Left renal pelvis (tissue), 4 donors: ENCODE measurements at places on chromosomes 3 and 15. TPM values are rescaled to one million over a fixed set of nuclear protein-coding genes. Genes with fewer than 3 reads are reported as not detected.

DNA sequence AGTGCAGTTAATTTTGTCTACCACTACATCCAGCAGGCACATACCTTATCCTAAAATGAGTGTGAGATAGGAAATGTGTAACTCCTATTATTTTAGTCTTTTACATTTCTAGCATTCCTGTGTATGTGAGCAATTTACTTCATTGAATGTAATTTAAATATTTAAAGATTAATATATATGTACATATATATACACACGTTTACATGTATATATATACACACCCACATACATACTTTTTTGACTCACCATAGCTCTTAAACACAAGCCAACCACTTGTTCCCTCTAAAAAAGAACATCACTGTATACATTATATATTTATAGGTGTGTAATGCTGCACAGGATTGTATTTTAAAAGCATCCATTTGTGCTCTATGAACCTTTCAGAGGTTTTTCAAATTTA is 425.6 kb upstream of the NECTIN3 start:
- no peak for DNase-seq

The CISH gene
- 31.0 TPM for polyA plus RNA-seq

The SHF gene
- polyA plus RNA-seq, result 17.5 TPM

The MYZAP gene
- 8.5 TPM for polyA plus RNA-seq

DNA sequence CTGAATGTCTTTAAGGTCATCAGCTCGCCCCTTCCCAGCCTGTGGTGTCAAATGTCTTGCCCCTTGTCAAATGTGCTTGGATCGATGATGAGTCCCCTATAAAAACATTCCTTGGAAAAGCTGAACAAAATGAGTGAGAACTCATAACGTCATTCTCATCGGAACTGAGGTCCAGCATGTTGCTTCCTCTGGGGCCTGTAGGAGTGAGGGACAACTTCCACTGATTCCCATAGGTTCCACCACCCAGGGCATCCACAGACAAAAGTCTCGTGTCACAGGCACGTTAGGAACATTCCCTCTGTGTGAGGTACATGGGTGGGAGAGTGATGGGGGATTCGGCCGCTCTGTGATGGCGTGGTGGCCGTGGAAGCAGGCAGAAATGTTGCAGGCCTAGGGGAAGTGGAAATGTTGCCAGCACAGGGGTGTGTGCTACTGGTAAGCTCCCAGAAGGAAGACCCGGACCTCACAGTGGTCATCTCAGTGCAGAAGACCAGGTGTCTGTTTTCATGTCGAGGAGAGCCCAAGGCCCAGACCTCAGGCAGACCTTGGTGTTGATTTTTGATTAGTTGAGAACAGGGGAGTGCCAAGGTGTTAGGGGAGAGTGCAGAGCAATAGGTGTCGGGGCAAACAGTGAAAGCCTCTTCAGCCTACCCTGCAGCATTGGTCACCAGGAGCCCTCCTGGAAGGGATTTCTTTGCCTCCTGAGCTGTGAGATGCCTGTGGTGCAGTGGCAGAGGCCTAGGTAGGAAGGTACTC is 96.8 kb downstream of the SNRPN start:
- DNase-seq, result no peak

DNA sequence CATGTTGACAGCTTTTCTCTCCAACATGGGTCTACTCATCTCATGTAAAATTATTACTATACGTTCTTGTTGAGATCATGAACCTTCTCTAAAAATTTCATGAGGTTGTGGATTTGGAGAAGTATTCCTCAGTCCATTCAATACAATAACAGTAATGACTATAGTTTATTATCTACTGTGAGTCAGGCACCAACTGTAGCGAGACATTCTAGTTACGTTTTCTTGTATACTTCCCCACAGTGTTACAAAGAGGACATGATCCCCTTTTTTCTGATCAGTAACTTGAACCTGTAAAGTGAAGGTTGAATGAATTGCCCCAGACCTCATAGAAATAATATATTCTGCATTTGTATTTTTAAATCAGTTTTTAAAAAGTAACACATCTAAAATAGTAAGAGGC is 76.4 kb downstream of the AKAP13 start:
- no peak for DNase-seq

DNA sequence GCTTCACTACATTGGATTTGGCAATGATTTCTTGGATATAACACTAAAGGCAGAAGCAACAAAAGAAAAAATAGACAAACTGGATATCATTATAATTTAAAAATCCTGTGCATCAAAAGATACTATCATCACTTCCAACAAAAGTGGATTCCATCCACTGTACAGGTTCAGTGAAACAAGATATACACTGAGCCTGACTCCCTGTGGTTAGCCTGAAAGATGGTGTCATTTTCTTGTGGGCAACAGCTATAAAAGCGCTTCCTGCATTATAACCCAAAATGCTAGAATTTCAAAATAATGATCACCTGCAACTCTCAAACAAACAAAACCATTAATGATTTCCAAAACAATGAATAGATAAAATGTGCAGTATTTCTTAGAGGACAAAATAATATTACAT is 39.6 kb upstream of the TBC1D23 start:
- no peak for DNase-seq

The FETUB gene
- polyA plus RNA-seq, result 0.22 TPM

DNA sequence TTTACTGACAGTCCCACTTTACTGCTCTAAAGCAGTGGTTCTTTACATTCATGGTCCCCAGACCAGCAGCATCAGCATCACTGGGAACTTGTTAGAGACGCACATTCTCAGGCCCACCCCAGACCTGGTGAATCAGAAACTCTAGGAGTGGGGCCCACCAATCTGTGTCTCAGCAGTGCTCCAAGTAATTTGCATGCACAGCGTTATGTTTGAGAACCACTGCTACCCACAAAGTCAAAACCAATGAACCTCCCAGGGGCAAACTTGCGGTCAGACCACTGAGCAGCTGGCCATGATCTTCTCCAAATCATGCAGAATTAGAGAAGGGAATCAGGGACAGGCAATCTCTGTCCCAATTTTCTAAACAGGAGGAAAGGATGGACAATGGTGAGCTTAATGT is 58.5 kb downstream of the ST8SIA2 start:
- no peak for DNase-seq

DNA sequence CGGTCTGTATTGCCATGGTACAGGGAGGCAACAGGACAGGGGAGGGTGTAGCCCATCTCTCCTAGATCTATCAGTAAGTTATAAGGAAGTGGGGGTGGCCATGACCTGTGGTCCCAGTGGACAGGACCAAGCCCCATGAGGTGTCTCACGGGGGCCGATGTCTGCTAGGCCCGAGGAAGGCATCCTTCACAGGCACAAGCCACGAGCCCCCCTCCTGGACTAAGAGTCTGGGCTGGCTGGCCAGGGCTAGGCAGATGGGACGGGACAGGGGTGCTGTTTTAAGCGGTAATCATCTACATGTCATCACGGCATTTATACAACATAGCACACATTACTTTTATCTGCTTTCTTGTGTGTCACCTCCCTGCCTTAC is 2.6 kb upstream of the TBC1D2B start:
- DNase-seq, result no peak

DNA sequence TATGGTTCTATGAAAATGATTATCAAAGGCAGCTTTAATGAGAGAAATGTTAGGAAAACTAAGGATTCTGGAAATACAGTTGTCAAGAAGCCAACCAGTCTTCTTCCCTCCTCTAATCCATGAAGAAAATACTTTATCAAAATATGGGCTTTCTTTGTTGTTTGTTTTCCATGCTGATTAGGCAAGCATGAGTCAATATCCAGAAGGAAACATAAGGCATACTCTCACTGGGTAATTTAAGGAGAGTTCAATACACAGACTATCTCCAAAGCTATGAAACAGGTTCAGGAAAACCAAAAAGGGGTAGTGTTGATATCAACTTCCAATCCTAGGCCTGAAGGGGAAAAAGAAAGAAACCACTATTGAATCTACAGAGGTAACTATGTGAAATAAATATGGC is 68.7 kb upstream of the CMC1 start:
- no peak for DNase-seq

- DNase-seq, result no peak
Observed at GRCh38 chr15:62488387-62488786, 323.3 kb upstream of the C2CD4B start.

The SLC28A1 gene
- polyA plus RNA-seq, result 6.1 TPM

The SPESP1 gene
- polyA plus RNA-seq, result 7.7 TPM
